A549 treated with GW870086 at 1 μM for 4 hours (cell line): ENCODE measurements at places on chromosomes 12 and 14. TPM values are rescaled to one million over a fixed set of nuclear protein-coding genes. Genes with fewer than 3 reads are reported as not detected.

Gene CFAP54
- 0.79 to 1.4 TPM (median 1.2 TPM) in 5 replicates for total RNA-seq

Gene KRT79
- total RNA-seq, result 0.09 to 0.20 TPM in 2 of 5 replicates, not detected in the others

Gene C14orf132
- 4.2 to 7.2 TPM (median 5.9 TPM) in 5 replicates for total RNA-seq

Gene SERPINA3
- 9.1 to 10.6 TPM (median 10.1 TPM) in 5 replicates for total RNA-seq

Gene MOK
- total RNA-seq, result 20.5 to 26.1 TPM (median 22.5 TPM) in 5 replicates
